Hippocampal formation (tissue), 2 donors: ENCODE measurements at places on chromosomes 4 and X.
A peak's percentile ranks its signal among the peaks of the same experiment; 100 is the strongest.

DNA sequence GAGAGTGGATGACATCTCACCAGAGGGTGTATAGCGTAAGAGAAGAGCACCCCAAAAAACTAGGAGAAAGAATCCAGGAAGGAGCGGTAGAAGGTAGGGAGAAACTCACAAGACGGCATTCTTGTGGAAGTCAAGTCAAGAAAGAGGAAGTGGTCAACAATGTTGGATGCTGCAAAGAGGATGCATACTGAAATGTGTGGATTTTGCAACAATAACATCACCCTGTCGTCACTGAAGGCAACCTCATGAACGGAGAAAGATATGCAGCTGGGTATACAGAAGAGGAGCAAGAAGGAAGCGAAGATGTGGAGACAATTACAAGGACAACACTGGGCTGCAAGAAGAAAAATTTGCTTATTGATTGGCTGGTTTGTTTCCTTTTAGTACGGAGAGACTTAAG, 11.4 kb upstream of the TAPT1 start:
- DNase-seq, result no peak

GRCh38 chr4:108193886-108194672, 25.3 kb upstream of the LEF1 start:
- DNase-seq, result no peak

DNA sequence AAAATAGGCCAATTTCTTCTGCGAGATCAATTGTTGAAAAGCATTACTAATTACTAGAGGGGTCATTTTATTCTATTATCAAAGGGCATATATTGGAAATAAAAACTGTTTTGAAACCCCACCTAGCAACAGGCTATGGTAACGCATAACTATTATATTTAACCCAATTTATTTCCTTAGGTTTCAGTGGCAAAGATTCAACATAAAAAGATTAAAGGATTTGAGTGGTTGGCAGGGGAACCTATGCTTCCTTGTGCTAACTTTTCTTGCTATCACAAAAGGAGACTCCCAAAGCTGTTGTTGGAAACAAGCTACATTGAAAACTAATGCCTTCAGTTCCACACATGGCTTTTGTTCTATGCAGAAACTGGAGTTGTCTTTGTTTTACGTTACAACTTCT, 166.9 kb upstream of the KLF3 start:
- DNase-seq, result no peak

- DNase-seq, result no peak
Measured at GRCh38 chrX:101668143-101668542, 8.5 kb upstream of the ARMCX2 start.

- DNase-seq, result no peak
Measured at GRCh38 chr4:38957261-38957815, 74.9 kb downstream of the TMEM156 start.

GRCh38 chr4:142500966-142501365, 345.1 kb downstream of the INPP4B start:
- no peak for DNase-seq

- no peak for DNase-seq
Measured at GRCh38 chr4:142365391-142365790, 480.7 kb downstream of the INPP4B start.

- DNase-seq, result no peak
Measured at GRCh38 chr4:139455126-139455538, 1.2 kb downstream of the RAB33B start.

DNA sequence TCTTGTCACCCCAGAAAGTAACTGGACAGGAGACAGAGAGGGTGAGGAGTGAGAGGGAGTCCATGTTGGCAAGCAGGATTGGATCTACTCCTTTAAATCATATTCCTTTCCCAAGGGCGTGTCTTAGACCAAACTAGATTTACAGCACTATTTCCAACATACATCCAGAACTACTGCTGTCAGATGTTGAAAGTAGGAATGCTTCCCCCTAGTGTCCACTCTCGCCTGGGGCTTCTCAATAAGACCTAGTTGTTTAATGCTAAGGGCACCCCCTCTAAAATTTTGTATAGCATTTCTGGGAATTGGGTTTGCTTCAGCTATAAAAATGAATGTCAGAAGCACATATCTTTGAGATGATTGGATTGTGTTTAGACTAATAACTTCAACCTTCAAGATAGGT, 13.3 kb downstream of the OFD1 start:
- no peak for DNase-seq

GRCh38 chr4:6461301-6462165, 10.9 kb downstream of the PPP2R2C start:
- no peak for DNase-seq

GRCh38 chrX:107659768-107660167, 31.5 kb downstream of the PRPS1 start:
- DNase-seq, result peak; percentile 61

DNA sequence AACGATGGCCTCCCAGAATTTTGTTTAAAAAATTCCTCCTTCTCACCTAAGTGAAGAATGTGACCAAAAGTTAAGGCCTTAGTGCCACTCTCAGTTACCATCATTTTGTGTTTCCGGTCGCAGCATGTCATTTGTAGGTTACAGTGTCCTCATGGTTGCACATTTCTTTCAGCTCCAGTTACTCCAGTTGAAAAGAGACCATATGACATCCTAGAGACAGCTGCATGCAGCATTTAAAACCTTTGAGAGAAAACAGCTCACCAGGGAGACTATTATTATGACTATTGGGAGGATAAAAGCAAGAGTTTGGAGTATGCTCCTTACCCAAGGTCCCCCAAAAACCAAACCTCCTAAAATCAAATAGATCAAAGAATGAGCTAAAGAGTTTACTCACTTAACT, 45.8 kb downstream of the MGARP start:
- no peak for DNase-seq

DNA sequence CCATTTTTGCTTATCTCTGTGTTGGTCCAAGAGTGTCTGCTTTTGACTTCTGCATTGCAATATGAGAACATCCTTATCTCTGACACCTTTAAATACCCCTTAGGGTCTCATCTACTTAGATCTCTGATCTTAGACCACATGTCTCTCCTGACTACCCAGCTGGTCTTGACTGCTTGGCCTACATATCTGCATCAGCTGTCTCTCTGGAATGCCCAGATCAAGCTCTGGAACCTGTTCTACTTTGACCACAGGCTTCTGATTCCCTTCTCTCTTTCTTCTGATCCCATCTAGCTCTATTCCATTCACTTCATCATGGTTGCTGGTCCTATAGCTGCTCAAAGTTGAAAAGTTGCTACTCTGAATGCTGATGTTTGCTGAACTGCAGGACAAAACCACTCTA, 301.2 kb downstream of the MAPK10 start:
- no peak for DNase-seq

GRCh38 chr4:171594293-171594692, 218.9 kb upstream of the GALNTL6 start:
- DNase-seq, result no peak

DNA sequence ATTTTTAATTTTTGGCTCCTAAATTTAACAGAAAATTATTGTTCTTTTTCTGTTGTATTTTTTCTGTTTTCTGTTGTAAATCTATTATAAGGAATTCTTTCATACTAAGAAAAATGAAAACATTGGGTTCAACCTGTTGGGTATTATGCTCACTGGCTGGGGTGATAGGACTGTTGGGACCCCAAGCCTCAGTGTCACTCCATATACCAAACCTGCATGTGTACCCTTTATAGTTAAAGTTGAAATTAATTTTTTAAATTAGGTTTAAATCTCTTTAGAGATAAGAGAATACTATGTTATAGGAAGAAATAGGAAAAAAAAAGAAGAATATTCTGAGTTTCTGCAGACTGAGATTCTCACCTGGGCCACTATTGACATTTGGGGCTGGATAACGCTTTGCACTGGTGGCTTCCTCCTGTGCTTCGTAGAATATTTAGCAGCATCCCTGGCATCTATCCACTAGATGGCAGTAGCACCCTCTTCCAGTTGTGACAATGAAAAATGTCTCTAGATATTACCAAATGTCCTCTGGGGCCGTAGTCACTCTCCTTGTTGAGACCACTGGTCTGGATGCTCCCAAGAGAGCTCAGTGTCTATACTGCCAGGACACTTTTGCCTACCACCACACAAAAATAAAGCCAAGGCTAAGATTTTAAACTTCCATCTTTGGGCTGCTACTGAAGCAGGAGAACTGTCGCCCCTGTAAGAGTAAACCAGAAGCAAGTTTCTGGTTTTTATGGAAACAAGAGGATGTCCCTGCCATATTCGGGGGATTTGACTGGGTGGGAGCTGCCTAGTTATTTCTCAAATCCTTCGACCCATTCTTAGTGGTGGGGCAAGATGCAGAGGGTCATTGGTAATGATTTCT, 22.4 kb upstream of the CLTRN start:
- DNase-seq, result peak; percentile 4

GRCh38 chr4:108360754-108361445, 192.2 kb upstream of the LEF1 start:
- no peak for DNase-seq

DNA sequence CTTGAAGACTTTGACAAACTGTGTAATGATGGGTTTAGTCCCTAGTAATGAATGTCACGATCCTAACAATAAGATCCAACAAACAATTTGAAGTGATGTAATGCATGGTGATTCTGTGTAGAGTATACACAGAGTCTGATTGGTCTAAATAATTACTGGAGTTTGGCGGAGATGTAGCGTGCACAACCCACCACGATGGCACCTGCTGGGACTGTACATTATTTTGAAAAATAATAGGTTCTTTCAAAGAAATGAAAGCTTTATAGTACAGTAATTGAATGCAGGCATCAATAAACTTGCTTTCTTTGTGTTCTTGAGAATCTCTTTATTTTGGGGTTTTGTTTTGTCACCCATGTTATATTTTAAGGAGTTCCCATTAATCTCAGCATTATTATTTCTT, 902.2 kb upstream of the PCDH7 start:
- no peak for DNase-seq

DNA sequence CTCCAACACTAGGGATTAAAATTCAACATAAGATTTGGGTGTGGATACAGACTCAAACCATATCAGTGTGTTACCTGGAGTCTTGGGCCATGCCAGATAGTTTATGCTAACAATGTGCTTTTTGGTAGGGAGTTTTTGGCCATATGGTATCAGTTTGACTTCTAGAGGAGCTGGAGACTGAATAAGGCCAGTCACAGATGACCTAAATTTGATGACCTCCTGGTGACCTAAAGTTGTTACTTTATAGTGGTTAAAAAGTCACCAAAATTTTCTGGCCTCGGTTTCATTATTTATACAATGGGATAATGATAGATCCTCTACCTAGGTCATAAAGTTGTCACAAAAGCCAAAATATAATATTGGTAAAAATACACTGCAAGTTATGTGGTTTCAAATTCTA, 877.1 kb downstream of the RAPGEF2 start:
- DNase-seq, result no peak

GRCh38 chrX:18098763-18099162, 121.9 kb downstream of the BEND2 start:
- peak; percentile 2 for DNase-seq

DNA sequence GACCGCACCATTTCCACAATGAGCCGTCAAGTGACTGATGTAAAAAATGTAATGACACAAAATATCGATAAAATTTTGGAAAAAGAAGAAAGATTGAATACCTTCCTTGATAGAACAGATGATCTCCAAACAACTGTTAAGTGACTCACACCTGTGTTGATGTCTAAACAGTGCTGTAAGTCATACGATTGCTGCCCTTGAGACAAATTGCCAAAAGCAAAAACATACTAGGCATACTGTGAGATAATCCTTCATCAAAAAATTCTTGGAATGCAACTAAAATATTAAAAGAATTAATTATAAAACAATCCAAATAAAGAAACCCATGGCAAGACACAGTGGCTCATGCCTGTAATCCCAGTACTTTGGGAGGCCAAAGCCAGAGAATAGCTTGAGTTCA, 53.4 kb downstream of the HNRNPD start:
- DNase-seq, result no peak

GRCh38 chr4:90904021-90904420, 776.8 kb downstream of the CCSER1 start:
- no peak for DNase-seq
